ENCODE measurements at places on chromosomes 2 and 18.
A peak's percentile ranks its signal among the peaks of the same experiment; 100 is the strongest.

GRCh38 chr18:72233106-72233505, 311.0 kb downstream of the CBLN2 start:
- no peak for DNase-seq
- H3K36me3 ChIP-seq: no peaks in the 10 kb centered on the region
- H3K4me3 ChIP-seq: no peak overlapping the region
- H3K27me3 ChIP-seq: no peaks in the 10 kb centered on the region

DNA sequence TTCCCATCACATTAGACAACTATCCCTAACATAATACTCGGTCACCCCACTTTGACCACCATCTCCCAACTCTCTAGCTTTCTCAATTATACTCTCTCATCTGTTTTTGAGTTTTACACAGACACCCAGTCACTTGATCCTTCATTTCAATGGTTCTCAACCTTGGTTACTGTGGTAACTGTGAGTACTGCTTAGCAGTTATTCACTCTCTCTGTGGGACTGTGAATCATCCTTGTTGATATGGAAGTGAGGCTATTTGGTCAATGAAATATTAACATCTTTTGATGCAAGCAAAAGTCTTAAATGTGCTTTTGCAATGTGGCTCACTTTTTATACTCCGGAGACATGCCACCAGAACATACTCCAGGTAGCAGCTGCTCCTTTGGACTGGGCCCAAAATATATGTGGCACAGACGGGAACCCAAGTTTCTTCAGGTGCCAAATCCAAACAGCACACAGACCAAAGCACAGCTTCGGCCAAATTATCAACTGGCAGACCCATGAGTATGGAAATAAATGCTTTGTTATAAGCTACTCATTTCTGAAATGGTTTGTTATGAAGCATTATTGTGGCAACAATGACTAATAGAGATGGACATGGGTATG, 75.0 kb upstream of the SLC25A52 start:
- no peaks in the 10 kb centered on the region for H3K27me3 ChIP-seq
- no peak for DNase-seq
- no peak overlapping the region for H3K27ac ChIP-seq
- no peak overlapping the region for H3K4me3 ChIP-seq
- no peaks in the 10 kb centered on the region for H3K36me3 ChIP-seq
- H3K4me1 ChIP-seq: peaks cover 2% of the 10 kb centered on the region

- H3K36me3 ChIP-seq: no peaks in the 10 kb centered on the region
- H3K27me3 ChIP-seq: no peaks in the 10 kb centered on the region
- DNase-seq: no peak
- no peak overlapping the region for H3K27ac ChIP-seq
Measured at GRCh38 chr2:239109041-239109927, 261.4 kb downstream of the TWIST2 start.

GRCh38 chr18:75044296-75044695, 164.6 kb downstream of the PTGR3 start:
- no peaks in the 10 kb centered on the region for H3K36me3 ChIP-seq
- H3K27ac ChIP-seq: no peak overlapping the region
- no peak for DNase-seq
- no peaks in the 10 kb centered on the region for H3K27me3 ChIP-seq
- H3K4me1 ChIP-seq: no peaks in the 10 kb centered on the region

GRCh38 chr2:60662781-60663180, 93.3 kb upstream of the PAPOLG start:
- no peaks in the 10 kb centered on the region for H3K27me3 ChIP-seq
- no peak overlapping the region for H3K4me3 ChIP-seq
- DNase-seq: no peak
- H3K36me3 ChIP-seq: no peaks in the 10 kb centered on the region
- no peak overlapping the region for H3K27ac ChIP-seq
- H3K4me1 ChIP-seq: no peaks in the 10 kb centered on the region

DNA sequence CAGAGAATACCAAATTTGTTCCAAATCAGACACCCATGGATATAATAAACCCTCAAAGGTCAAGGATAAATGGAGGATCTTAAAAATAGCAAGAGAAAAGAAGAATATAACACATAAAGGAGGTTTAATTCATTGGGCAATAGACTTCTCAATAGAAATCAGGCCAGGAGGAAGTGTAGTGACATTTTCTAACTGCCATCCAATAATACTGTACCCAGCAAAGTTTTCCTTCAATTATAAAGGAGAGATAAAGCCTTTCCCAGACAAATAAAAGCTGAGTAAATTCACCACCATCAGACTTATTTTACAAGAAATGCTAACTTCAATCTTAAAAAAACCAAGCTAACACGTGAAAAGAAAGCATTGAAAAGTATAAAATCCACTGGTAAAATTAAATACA, 121.6 kb downstream of the MSTN start:
- no peak overlapping the region for H3K27ac ChIP-seq
- H3K4me3 ChIP-seq: no peak overlapping the region
- no peak for DNase-seq

- H3K27me3 ChIP-seq: no peaks in the 10 kb centered on the region
- H3K36me3 ChIP-seq: no peaks in the 10 kb centered on the region
- no peak for DNase-seq
- H3K4me1 ChIP-seq: peaks cover 3% of the 10 kb centered on the region
- H3K27ac ChIP-seq: no peak overlapping the region
Measured at GRCh38 chr2:86253424-86253823, 54.2 kb downstream of the MRPL35 start.

GRCh38 chr2:178069551-178069950, 3.0 kb downstream of the PDE11A start:
- H3K27me3 ChIP-seq: no peaks in the 10 kb centered on the region
- DNase-seq: no peak
- H3K27ac ChIP-seq: no peak overlapping the region
- no peaks in the 10 kb centered on the region for H3K36me3 ChIP-seq
- no peaks in the 10 kb centered on the region for H3K4me1 ChIP-seq

DNA sequence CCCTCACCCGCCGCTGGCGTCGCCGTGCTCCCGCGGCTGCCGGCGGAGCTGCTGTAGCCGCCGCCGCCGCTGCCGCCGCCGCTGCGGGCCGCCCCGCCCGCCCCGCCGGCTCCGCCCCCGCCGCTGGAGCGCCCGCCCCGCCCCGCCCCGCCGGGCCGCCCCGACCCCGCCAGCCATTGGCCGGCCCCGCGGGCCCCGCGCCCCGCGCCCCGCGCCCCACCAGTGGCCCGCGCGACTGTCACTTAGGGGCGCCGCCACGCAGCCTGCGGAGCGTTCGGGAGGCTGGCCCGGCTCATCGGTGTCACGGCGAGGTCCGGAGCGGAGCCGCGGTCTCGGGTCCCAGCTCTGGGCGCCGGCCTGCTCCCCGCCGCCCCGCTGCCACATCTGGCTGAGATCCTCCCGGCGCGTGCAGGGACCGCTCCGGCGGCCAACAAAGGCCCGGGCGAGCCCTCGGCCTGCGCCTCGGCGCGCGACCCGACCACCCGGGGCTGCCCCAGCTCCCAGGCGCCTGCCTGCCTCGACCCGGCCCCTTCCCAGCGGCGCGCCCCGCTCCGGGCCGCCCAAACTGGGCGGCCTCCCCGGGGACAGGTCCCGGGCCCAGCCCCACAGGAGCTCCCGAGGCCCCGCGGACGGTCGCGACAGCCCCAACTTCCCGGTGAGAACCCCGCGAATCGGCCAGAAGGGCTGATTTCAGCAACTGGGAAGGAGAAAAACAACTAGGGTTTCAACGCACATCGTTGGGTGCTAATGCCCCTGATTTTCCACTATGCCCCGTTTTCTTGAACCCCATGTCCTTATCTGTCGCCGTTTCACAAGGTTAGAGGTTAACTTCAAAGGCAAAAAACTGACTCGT, at the start of gene MGAT4A:
Gene MGAT4A (minus strand): TSS at position 92 of the 853 bp plus-strand sequence. CDS start 4,800 bp downstream, outside the sequence.
- peak within 1 kb of the TSS; percentile 88 for H3K4me3 ChIP-seq
- peak; percentile 45 for DNase-seq
- peak within 1 kb of the TSS; percentile 72 for H3K27ac ChIP-seq
- no peaks in the 10 kb centered on the region for H3K36me3 ChIP-seq
- no peaks in the 10 kb centered on the region for H3K27me3 ChIP-seq
- H3K4me1 ChIP-seq: no peaks in the 10 kb centered on the region

DNA sequence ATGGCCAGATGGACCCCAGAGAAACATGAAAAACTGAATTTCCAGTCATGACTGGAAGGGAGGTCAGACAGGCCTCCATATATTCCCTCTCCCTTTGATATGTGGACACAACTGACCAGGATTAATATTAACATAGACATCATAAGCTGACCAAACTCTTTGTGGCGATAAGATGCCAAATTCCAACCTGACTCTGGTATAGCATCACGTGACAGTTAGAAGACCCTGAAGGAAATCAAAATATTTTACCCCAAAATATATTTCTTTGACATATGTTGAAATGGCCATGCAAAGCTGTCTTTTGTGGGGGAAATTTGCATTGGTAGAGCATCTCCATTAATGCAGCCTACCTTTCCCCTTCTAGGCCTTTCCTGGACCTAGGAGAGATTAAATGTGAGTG, 36.7 kb downstream of the ST6GAL2 start:
- H3K27ac ChIP-seq: no peak overlapping the region
- no peak for DNase-seq
- no peak overlapping the region for H3K4me3 ChIP-seq

DNA sequence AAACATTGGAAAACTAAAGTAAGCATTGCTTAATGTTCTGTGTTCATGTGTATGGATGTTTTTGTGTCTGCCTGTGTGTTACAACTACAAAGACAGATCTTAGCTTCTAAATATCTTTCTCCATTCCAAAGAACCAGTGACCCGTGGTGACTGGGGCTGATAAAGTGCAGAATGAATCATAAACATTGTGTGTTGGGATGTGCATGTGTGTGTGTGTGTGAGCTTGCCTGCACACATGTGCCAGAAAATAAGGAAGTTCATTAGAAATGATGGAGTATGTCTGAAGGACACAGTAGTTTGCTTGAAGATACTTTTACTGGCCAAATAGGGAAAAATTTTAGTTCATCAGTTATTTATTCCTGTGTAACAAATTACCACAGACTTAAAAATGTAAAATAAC, 756.6 kb upstream of the CELF4 start:
- no peaks in the 10 kb centered on the region for H3K4me1 ChIP-seq
- no peak overlapping the region for H3K27ac ChIP-seq
- H3K27me3 ChIP-seq: peaks cover 2% of the 10 kb centered on the region
- DNase-seq: no peak
- H3K36me3 ChIP-seq: no peaks in the 10 kb centered on the region

DNA sequence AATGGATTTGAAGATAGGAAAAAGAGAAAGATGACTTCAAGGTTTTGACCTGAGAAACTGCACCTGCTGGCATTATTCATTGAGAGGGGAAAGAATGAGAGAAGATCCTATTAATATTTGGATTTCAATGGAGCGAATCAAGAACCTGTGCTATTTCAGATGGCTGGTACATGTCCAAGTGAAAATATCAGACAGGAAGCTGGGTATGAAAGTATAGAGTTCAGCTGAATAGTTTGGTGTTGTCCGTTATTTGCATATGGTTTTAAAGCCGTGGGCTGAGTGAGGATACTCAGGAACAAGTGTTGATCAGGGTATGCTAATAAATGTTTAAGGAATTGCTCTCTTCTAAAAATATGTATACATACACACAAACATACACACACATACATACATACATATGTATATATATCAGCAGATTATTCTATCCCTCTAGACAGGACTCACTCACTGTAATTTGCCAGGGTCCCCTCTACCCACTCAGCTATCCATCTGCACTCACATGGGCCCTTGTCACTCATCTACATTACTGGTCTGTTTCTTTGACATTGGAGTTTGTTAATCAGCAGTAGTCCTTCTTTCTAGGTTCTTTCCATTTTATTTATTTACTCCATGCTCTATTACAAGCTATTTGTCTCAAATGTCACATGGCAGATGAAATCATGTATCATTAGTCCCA, 33.9 kb upstream of the IKZF2 start:
- no peak overlapping the region for H3K27ac ChIP-seq
- no peak overlapping the region for H3K4me3 ChIP-seq
- DNase-seq: no peak
- no peaks in the 10 kb centered on the region for H3K4me1 ChIP-seq
- H3K36me3 ChIP-seq: no peaks in the 10 kb centered on the region

- no peak overlapping the region for H3K4me3 ChIP-seq
- H3K27ac ChIP-seq: no peak overlapping the region
- no peaks in the 10 kb centered on the region for H3K36me3 ChIP-seq
- no peaks in the 10 kb centered on the region for H3K27me3 ChIP-seq
- no peaks in the 10 kb centered on the region for H3K4me1 ChIP-seq
Measured at GRCh38 chr2:156883804-156884203, 373.7 kb upstream of the GALNT5 start.

- DNase-seq: no peak
- no peaks in the 10 kb centered on the region for H3K36me3 ChIP-seq
- no peak overlapping the region for H3K4me3 ChIP-seq
- H3K27me3 ChIP-seq: no peaks in the 10 kb centered on the region
Measured at GRCh38 chr2:215299337-215299859, 12.5 kb upstream of the ATIC start.

DNA sequence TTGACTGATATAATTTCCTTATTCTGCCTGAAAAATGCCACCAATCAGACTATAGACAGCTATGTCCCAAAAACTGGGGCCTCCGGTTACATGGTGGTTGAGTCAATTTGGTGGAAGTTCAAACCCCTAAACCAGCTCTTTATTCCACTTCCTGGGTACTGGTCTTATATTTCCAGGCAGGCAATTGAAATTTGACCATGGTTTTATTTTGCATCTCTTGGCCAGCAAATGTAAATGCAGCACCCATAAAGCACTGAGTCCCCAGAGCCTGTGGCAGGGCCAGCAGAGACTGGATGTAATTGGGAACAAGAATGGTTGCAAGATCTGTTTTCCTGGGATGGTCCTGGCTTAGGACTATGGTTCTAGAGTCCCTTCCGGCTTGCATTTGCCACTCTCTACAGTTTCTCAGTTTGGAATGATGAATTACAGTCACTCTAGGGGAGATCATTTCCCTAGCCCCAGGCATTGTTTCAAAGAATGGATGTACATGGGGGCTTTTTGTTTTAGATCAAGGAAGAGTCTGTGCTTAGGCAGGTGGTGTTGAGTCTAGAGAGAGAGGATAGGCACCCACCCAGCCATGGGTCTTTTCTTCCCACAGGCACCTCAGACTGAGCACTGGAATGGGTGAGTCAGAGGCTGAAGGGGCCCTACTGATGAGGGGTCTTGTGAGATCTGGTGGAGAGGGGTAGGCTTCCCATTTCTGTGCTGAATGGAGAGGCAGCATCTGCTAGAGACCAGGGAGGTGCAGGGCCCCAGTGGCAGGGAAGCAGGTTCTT, 108.4 kb upstream of the CDC42EP3 start:
- H3K27ac ChIP-seq: no peak overlapping the region
- no peaks in the 10 kb centered on the region for H3K36me3 ChIP-seq
- peaks cover 7% of the 10 kb centered on the region for H3K4me1 ChIP-seq
- DNase-seq: no peak
- H3K4me3 ChIP-seq: no peak overlapping the region
- no peaks in the 10 kb centered on the region for H3K27me3 ChIP-seq

GRCh38 chr2:172102391-172103359, at the start of gene DLX2:
TSS of gene DLX2 (minus strand) at chr2:172102900. CDS start at chr2:172102538, 362 bp downstream.
- no peak within 1 kb of the TSS for H3K27ac ChIP-seq
- H3K27me3 ChIP-seq: peaks cover 20% of the 10 kb centered on the region
- H3K36me3 ChIP-seq: no peaks in the 10 kb centered on the region
- H3K4me1 ChIP-seq: peaks cover 12% of the 10 kb centered on the region

GRCh38 chr2:25514043-25514637, 159.2 kb downstream of the DTNB start:
- H3K36me3 ChIP-seq: no peaks in the 10 kb centered on the region
- no peak for DNase-seq
- H3K4me1 ChIP-seq: peaks cover 4% of the 10 kb centered on the region
